ENCODE measurements at places on chromosomes 4 and X. TPM values are rescaled to one million over a fixed set of nuclear protein-coding genes. Genes with fewer than 3 reads are reported as not detected.

The SPANXC gene
- total RNA-seq: not detected

The AWAT2 gene
- total RNA-seq: 9.9 TPM

The CFAP99 gene
- total RNA-seq: not detected

The RADX gene
- 5.5 TPM for total RNA-seq

The CENPVL2 gene
- not detected for total RNA-seq

The SSX2 gene
- not detected for total RNA-seq

The CENPU gene
- 29.8 TPM for total RNA-seq

The DDX53 gene
- not detected for total RNA-seq

The CHRDL1 gene
- total RNA-seq: 5.2 TPM

The TEX11 gene
- total RNA-seq: not detected

The ARMCX1 gene
- 11.5 TPM for total RNA-seq

The BANK1 gene
- total RNA-seq: 0.34 TPM

The REPS2 gene
- total RNA-seq: 8.7 TPM

The NRK gene
- total RNA-seq: not detected

The GABRG1 gene
- total RNA-seq: not detected

The NUDT9 gene
- total RNA-seq: 11.9 TPM

All from suprapubic skin (tissue), 4 donors.